ENCODE measurements at places on chromosomes 1 and 21.
A peak's percentile ranks its signal among the peaks of the same experiment; 100 is the strongest.

DNA sequence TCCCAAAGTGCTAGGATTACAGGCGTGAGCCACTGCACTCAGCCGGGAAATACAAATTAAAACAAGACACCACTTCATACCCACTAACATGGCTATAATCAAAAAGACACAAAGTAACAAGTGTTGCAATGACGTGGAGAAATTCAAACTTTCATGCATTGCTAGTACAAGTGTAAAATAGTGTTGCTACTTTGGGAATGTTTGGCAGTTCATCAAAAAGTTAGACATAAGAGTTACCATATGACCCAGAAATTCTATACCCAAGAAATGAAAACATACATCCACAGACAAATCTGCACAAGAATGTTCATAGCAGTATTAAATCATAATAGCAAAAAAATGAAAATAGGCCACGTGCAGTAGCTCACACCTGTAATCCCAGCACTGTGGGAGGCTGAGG is 16.4 kb downstream of the FOXJ3 start:
- DNase-seq, result no peak

GRCh38 chr1:24632832-24633175 is 10.3 kb upstream of the SRRM1 start:
- no peak for DNase-seq

- no peak for DNase-seq
Measured at GRCh38 chr1:53153752-53154151, 11.3 kb upstream of the SLC1A7 start.

DNA sequence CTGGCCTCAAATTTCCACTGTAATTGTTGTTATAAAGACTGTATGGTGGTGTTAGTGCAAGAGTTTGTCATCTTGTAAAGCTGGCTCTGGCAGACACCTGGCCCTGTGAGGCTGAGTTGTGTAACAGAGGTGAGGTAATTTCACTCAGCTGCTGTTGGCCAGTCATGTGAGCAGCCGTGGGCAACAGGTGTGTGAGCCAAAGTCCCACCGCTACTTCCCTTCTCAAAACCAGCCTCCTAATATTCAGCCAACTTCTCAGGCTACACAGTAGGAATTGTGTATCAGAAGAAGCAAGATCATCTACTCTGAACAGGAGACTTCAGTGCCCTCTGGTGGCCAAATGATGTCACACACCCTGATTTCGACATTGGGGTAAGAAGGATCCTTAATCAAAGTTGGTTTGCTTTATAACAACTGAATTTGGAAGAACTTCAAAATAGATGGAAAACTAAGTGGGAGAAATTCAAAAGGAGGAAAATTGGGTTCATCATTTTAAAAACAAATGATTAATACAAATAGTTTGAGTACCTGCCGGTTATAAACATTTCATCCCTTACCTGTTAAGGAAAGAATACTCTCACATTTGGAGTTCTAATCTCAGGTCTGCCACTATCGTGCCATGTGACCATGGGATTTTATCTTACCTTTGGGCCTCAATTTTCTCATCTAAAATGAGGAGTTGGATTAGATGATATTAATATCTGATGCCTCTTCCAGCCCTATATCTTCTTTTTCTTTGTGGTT is 2.6 kb upstream of the CREG1 start:
- peak; percentile 93 for DNase-seq

- DNase-seq, result no peak
Measured at GRCh38 chr1:157852476-157852875, 10.9 kb upstream of the CD5L start.

DNA sequence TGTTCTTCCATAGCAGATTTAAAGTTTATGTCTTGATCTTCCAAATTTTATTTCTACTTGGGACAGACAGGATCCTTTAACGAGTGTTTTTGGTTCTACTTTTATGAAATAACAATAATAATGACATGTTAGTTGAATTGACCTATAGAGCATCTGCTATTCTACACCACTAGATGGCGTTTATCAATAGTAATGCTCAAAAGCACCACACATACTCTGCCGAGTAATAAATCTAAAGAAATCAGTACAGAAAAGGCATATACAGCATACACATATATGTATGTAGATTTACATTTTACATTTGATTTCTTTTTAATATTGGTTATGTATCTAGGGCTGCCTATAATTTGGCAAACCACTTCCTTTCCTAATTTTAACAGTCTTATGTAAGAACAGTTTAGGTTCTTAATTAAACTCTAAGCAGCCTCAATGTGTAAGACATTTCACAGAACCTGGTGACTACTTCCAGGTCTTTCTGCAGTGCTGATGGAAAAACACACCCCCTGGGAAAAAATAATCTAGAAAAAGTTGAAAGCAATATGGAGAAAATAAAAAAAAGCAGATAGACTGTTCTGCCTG is 5.9 kb upstream of the SIPA1L2 start:
- peak; percentile 8 for DNase-seq

DNA sequence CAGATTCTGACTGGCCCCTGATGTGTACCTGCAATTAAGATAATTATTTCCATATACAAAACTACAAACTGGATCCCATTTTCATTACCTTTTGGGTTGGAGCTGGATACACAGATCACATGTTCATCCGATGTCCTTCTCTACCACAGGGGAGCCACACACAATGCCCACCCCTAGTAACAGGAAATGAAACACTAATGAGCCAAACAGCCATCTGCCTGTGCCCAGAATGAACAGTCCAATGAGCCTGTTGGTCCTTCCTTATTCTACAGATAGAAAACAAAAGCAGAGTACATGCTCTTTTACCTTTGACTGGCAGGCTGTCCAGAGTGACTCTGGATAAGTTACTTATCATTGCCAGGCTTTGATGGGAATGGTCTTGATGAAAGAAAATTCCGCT is 68.6 kb downstream of the SIPA1L2 start:
- DNase-seq, result no peak

GRCh38 chr1:186949173-186949572 is 120.4 kb downstream of the PLA2G4A start:
- no peak for DNase-seq

- no peak for DNase-seq
Measured at GRCh38 chr21:39604951-39605350, 7.8 kb upstream of the B3GALT5 start.

DNA sequence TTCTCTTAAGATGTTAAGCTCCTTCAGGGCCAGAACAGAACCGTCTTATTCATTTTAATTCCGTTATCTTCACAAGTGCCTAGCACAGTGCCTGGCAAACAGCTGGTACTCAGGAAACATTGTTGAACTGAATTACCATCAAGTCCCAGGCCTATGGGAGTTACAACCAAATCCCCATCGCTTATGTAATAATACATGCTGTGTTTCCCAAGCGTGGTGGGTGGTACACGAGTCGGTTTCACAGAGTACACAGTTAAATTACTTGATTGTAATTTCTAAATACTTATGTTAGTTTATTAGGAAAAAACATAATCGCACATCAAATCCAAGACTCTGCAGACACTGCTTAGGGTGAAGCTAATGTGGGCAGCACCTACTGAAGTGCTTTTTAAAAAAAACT is 1.0 kb downstream of the ANGEL2 start:
- peak; percentile 12 for DNase-seq

GRCh38 chr1:8020032-8020431 is 6.1 kb downstream of the ERRFI1 start:
- no peak for DNase-seq

DNA sequence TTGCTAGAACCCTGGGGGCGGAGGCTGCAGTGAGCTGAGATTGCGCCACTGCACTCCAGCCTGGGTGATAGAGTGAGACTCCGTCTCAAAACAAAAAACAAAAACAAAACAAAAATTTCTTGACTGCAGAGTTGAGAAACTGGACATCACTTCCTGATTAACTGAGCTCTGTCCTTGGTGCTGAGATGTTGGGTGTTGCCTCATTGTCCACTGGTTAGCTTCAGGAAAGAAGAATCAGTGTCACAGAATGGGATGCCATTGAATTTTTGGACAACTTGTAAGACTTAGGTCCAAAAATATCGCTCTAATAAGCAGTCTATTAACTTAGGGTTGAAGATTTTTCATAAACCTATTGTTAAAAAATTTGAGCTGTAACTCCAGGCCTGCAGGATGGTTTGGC is 23.8 kb upstream of the KCNA10 start:
- no peak for DNase-seq

DNA sequence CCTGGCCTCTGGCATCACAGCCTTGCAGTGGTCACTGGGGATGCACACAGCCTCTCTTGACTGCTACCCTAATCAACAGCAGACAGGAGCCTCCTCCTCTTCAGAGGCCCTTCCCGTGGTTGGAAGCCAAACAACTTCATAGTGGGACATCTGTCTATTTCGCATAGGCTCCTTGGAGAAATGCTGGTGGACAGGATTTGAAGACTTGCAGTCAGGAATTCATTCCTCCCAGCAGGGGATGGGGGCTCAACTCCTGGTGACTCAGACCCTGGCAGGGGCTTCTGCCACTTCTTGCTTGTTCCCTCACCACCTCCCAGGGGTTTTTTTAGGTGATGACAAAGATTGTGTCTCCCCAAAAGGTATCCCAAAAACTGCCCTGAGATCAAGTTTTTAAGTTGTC is 191.7 kb upstream of the CAMK1G start:
- DNase-seq, result no peak
